ENCODE measurements at places on chromosomes 3 and 15.

DNA sequence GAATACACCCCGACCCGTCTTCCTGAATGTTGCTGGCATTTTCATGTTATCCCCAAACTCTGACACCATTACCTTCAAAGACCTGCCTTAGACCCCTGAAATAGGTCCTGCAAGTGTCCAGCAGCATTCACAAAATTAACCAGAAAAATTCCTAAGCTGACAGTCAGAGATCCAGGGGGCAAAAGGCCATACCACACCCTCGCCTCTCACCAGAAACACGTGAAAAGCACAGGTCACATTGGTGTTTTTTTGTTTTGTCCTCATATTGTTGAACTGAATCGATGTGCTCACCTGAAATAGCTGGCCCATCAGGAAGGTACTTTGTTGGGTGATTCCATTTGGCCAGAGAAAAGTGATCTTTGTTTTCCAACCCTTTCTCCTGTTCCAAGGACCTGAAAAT, 113.1 kb upstream of the HES1 start:
- no peak for DNase-seq

- no peak for DNase-seq
Measured at GRCh38 chr15:90684281-90684680, 32.9 kb upstream of the BLM start.

DNA sequence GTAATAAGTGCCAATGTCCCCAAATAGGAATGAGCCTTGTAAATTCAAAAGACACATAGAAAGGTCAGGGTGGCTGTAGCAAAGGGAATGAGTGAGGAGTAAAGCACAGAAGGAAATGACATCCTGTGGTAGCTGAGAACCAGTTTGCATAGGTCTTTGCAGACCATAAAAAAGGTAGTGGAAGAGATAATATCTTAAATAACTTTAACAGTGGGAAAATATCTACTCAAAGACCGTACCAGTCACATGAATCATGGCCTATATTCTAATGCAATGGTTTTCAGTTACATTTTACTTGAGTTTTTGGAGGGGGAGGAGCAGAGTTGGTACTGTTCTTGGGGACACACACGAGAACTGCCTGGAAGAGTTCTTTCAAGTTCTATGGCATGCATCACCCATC, 297.3 kb upstream of the ADAMTS9 start:
- no peak for DNase-seq

DNA sequence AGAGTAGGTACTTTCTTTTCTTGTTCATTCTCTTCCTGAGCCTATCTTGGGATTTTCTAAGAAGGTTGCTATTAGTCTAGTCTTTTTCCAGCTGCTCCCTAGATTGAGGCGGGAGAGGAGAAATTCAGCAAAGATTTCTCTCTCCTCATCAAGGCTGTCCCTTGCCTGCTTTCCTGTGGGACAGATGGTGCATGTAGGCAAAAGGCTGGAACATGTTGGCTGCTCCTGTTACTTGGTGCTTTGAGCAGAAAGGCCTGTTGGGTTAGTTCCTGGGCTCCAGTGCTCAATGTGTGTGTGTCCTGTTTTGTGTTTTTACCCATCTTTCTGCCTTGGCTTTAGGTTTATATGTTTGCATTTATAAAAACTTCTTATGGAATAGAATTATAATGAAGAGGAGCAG, 9.1 kb upstream of the SNRPN start:
- no peak for DNase-seq

DNA sequence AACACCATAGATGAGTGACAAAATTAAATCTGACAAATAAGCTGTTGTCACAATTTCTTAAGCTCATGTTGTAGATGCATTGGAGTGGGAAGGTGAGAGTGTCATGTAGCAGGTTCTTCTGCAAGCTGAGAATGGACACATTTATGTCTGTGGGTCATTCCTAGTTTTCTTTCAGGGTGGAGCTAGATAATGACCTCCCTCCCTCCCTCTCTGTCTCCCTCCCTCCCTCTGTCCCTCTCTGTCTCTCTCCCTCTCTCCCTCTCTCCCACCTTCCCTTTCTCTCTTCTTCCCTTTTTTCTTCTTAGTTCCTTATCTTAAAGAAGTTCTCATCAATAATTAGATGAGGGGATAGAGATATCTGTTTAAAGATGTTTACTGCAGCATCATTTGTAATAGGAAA, 36.0 kb downstream of the PXYLP1 start:
- no peak for DNase-seq
